ENCODE measurements at places on chromosomes 7 and 10. TPM values are rescaled to one million over a fixed set of nuclear protein-coding genes. Genes with fewer than 3 reads are reported as not detected.
A peak's percentile ranks its signal among the peaks of the same experiment; 100 is the strongest.

DNA sequence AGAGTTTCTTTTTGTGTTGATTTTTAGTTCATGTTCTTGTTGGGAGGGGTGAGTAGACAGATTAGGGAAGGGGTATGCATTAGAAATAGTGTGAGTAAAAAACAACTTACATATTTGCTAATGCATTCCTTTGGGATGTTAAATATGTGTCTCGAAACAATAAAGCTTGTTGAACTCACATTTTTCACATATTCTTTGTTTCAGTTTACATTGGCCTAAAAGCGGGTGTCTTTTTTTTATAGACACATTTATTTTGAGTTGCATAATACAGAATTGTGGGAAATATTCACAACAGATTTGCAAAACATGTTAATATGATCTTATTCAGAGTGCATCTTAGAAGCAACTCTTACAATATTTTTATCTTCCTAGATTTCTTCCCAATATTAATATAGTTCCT lies 337.5 kb upstream of the CNTNAP2 start:
- DNase-seq, result no peak

DNA sequence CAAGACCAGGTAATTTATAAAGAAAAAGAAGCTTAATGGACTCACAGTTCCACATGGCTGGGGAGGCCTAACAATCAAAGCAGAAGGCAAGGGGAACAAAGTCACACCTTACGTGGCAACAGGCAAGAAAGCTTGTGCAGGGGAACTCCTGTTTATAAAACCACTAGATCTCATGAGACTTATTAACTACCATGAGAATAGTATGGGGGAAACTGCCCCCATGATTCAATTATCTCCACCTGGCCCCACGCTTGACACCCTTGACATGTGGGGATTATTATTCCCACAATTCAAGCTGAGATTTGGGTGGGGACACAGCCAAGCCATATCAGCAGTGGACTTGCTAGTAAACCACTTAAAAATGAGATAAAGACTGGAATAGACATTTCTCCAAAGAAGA lies 451.7 kb downstream of the DNAJB9 start:
- DNase-seq, result no peak

GRCh38 chr10:49269523-49269922 lies 29.4 kb upstream of the C10orf71 start:
- no peak for DNase-seq

- DNase-seq, result peak; percentile 6
Observed at GRCh38 chr10:91002656-91003055, 81.8 kb upstream of the ANKRD1 start.

DNA sequence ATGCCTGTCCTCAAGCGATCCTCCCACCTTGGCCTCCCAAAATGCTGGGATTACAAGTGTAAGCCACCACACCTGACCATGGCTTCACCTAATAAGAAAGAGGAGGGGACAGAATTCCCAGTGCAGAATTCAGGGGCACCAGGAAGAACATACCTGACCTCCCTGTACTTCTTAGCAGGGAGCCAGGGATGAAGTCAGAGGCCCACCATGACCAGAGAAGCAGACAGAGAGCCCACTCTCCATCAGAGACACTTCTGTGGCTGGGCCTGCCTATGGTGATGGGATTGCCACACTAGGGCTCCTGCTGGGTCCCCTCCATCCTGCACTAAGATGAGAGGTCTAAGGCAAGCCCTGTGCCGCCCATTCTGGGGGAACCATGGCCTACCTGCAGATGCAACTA lies 157.4 kb upstream of the LYZL2 start:
- no peak for DNase-seq

SH2D4B gene
- not detected for total RNA-seq

- no peak for DNase-seq
Observed at GRCh38 chr7:156612930-156613329, 27.6 kb upstream of the RNF32 start.

GRCh38 chr7:128093614-128094570 lies 62.7 kb upstream of the LRRC4 start:
- DNase-seq, result no peak

DNA sequence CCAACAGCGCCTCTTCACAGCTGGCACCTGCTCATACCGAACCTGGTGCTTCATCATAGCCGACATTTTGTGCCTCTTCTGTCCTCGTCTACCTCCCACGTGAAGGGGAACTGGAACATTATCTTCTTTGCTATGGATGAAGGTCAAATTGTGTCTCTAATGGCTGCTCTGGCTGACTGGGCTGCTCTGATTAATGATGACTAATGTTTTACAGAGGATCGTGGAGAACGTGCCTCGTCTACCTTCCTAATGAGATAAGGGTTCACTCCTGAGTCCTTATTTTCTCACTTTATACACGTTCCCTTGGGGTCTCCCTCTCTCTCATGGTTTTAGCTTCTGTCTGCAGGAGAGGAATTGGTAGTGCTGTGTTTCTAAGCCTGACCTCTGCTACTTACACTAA lies 420.3 kb downstream of the PHTF2 start:
- no peak for DNase-seq

DNA sequence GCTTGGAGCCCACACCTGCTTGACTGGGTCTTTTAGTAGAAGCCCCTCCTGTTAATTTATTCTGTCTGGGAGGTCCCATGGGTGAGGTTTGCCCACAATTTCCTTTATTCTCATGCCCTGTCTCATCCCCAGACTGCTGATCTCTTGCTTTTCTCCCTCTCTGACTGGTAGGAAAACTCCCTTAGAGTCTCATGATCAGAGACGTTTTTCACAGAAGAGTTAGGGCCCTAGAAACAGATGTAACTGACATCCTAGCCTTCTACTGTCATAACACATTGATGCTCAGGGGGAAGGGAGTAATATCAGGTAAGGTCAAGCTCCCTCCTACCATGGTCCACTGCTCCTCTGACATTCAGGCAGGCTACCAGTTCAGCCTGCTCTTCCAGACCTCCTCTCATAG lies 43.7 kb upstream of the WASL start:
- no peak for DNase-seq

DNA sequence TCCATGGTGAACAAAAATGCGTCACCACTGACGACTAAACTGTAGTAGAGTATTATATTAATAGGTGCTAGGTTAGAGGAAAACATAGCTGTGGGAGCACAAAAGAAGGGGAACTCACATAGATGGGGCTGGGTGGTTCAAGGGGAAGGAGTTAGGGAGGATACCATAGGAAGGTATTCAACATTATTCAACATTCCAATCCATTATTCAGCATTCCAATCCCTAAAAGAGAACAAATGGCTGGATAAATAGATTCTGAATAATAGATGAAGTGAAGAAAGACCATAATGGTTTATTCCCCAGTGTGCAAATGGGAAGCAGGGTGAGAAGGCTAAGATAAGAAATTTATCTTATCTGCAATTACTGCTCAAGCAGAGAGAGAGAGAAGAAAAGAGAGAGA lies 61.4 kb downstream of the AASS start:
- no peak for DNase-seq

TLX1 gene
- not detected for total RNA-seq

CALML3 gene
- not detected for total RNA-seq

DNA sequence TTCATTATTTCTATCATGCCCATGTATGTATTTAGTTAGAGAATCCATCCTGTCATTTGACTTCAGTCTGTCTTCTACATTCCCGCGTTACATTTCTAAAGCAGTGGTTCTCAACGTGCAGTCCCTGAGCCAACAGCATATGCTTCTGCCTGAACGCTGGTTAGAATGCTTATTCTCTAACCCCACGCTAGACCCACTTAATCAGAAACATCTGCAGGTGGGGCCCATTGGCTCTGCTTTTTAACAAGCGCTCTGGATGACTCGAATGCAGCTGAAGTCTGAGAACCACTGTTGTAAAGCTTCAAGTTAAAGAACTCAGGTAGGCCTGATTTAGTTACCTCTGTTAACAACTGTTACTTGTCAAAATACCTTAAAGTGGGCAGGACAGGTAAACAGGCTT lies 38.2 kb downstream of the NEUROD6 start:
- DNase-seq, result no peak

DNA sequence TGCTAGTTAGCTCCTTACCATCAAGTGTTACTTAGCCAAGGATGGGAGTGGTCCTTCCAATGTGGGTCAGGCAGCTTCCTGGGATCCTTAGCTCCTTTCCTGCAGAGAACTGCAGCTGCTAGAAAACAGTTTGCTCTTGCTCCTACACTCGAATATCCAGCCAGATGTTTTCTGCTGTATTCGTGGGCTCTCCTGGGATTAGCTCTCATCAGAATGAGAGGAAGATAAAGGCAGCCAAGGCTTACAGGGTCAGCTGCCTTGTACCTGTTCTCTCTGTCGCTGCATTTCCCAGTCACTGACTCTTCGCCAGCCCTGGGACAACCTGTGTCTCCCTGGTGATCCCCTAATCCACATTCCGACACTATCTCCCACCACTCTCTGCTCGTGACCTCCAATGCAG lies 29.0 kb downstream of the NEUROD6 start:
- DNase-seq, result no peak

CYP2C9 gene
- not detected for total RNA-seq

- DNase-seq, result no peak
Observed at GRCh38 chr7:64868499-64868898, 34.6 kb upstream of the ZNF273 start.

GRCh38 chr10:9762966-9763656 lies 1254.6 kb upstream of the CELF2 start:
- DNase-seq, result peak; percentile 40

- no peak for DNase-seq
Observed at GRCh38 chr10:104899779-104900178, 258.7 kb downstream of the SORCS3 start.

DNA sequence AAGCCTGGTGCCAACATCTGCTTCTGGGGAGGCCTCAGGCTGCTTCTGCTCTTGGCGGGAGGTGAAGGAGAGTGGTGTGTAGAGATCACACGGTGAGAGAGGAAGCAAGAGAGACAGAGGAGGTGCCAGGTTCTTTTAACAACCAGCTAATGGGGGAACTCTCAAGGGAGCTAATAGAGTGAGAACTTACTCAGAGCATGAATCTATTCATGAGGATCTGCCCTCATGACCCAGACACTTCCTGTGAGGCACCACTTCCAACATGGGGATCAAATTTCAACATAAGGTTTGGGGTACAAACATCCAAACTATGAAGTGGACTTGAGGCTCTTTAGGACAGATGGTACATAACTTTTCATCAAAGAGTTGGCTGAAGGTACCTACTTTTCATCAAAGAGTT lies 5.1 kb upstream of the ZNF32 start:
- DNase-seq, result peak; percentile 17

DNA sequence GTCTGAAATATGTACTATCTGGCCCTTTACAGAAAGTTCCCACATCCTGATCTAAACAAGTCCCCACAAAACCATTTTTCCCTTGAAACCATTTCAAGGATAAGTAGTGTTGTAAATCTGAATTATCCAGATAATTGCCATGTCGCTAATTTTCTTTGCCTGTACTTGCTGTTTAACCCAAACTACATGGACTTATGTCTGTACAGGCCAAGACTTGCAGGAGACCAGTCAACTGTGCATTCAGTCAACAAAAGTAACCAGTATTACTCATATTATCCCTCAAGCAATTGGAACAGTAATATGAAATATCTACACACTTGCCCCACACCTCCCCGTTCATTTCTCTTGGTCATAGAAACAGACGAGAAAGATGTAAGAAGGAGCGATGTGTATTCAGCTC lies 347.8 kb upstream of the NFE2L3 start:
- no peak for DNase-seq
